ENCODE measurements at places on chromosomes 13 and 19. TPM values are rescaled to one million over a fixed set of nuclear protein-coding genes. Genes with fewer than 3 reads are reported as not detected.

- H3K36me3 ChIP-seq, result no peaks in the 10 kb centered on the region
- no peak overlapping the region for H3K4me3 ChIP-seq
- no peak overlapping the region for H3K27ac ChIP-seq
- no peak for DNase-seq
Observed at GRCh38 chr19:31119951-31120690, 229.1 kb downstream of the TSHZ3 start.

- no peaks in the 10 kb centered on the region for H3K36me3 ChIP-seq
- no peak overlapping the region for H3K4me3 ChIP-seq
- peaks cover 14% of the 10 kb centered on the region for H3K4me1 ChIP-seq
- no peak overlapping the region for H3K27ac ChIP-seq
- H3K27me3 ChIP-seq, result no peaks in the 10 kb centered on the region
Observed at GRCh38 chr19:7413629-7414028, 64.9 kb downstream of the ARHGEF18 start.

DNA sequence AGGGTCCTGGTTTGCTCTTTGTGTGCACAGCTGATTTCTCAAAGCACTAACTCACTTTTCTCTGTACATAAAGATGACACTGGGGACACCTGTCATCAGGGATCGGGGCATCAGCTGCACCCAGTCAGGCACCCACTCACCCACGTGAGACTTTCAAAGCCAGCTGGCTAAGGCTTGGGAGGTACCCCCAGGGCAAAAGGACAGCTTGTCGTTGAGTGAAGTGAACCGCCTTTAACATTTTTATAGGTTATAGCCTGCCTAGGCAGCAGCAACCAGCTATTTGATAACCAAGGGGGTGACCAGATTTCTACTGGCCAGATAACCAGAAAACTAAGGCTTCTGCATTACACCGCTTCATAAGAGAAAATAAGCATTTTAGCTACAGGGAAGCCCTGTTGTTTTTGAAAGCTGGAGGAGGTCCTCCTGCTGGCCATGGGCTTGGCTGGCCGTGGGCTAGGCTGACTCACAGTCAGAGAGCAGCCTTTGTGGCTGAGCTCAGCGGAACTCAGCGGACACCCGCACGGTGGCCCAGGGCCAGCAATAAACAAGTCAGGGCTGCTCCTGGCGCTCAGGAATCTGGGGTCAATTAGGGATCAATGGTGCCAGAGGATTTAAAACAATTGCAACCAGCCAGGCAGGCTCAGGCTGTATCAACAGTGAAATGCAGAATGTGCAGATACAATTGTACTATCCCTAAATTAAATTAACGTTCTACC lies 57.1 kb downstream of the ALOX5AP start:
- H3K4me3 ChIP-seq, result no peak overlapping the region
- peak overlapping the region; percentile 71 for H3K27ac ChIP-seq
- DNase-seq, result peak; percentile 55
- no peaks in the 10 kb centered on the region for H3K36me3 ChIP-seq
- no peaks in the 10 kb centered on the region for H3K27me3 ChIP-seq

GRCh38 chr19:30001791-30002190 lies 59.8 kb downstream of the URI1 start:
- H3K4me1 ChIP-seq, result no peaks in the 10 kb centered on the region
- no peaks in the 10 kb centered on the region for H3K27me3 ChIP-seq
- no peaks in the 10 kb centered on the region for H3K36me3 ChIP-seq
- no peak for DNase-seq
- H3K27ac ChIP-seq, result no peak overlapping the region
- H3K4me3 ChIP-seq, result no peak overlapping the region

Gene WDR88
- not detected for total RNA-seq

Gene OR10H1
- total RNA-seq, result not detected

Gene BCL3
- 10.9 TPM for total RNA-seq

Gene SLC39A3
- 42.0 TPM for total RNA-seq

Measured in tibial nerve (tissue), 4 donors.